ENCODE measurements at places on chromosomes 3 and 15.
A peak's percentile ranks its signal among the peaks of the same experiment; 100 is the strongest.

DNA sequence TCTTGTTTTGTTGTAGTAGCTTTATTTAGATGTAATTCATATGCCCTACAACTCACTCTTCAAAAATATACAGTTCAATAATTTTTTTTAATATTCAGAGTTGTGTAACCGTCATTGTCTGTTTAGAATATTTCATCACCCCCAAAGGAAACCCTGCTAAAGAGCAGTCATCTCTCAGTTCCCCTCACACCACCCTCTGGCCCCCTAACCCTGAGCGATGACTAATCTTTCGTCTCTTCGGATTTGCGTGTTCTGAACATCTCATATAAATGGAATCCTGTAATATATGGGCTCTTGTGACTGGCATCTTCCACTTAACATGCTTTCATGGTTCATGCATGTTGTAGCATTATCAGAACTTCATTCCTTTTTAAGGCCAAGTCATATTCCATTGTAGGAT, 183.8 kb downstream of the ATG7 start:
- DNase-seq, result no peak

DNA sequence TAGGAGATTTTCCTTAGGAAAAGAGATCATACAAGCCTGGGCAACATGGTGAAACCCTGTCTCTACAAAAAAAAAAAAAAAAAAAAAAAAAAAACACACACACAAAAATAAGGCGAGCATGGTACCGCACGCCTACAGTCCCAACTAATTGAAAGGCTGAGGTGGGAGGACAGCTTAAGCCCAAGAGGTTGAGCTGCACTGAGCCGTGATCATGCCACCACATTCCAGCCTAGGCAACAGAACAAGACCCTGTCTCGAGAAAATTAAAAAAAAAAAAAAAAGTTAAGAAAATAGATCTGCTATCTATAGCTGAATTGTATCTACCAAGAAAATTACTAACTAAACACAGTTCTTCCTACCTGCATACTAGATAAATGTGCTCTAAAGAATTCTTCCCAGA, 7.1 kb downstream of the MSL2 start:
- DNase-seq, result no peak

DNA sequence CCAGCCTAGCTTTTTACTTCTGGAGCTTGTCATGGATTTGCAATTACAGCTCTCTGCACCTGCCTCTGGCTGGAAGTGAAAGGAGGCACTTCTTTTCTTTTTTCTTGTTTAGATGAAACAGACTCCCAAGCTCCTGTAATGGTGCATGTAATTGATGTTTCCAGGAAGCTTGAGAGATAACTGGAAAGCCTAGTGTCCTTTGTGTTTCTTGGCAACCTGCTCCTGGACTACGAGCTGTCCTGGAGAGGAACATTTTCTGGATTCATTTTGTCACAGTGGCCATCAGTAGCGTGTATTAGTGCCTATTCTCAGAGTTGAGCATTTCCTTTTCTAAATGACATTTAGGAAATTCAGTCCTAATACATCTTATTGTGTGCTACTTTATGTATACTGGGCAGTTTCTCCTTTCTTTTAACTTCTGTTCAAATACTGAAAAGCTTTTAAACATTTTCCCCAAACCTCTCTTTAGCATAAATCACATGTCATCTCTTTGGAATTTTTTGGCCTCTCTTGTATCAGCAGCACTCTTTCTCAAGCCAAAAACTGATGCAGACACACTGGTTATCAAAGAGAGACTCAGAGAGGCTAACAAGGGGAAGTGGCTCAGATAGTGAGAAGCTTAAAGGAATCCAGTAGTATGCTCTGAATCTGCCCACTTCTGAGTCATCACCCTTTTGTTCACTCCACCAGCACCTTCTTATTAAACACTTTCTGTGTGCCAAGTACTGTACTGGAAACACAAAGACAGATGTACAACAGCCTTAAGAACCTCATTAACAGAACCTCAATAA, 62.6 kb upstream of the SLC2A2 start:
- no peak for DNase-seq

DNA sequence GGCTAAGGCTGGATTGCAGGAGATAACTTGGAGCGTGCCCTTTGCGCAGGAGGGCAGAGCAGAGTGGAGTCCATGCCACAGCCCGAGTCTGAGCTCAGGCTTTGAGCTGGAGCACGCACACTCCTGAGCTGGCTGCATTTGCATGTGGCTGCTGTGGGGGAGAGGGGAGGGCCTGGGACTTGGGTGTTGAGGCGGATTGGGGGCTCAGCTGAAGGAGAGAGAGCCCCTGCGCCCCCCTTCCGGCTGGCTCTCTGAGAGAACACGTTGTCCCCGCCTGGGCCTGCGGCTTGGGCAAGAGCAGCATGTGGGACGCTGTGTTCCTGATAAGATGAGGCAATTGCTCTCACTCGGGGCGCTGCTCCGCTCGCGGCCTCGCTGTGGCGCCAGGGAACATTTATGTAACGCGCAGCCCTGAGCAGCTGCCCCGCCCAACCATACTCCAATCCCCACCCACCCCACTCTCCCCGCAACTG, 39.1 kb downstream of the KLF13 start:
- DNase-seq, result peak; percentile 80

GRCh38 chr15:41876007-41876406, 17.8 kb downstream of the SPTBN5 start:
- no peak for DNase-seq

DNA sequence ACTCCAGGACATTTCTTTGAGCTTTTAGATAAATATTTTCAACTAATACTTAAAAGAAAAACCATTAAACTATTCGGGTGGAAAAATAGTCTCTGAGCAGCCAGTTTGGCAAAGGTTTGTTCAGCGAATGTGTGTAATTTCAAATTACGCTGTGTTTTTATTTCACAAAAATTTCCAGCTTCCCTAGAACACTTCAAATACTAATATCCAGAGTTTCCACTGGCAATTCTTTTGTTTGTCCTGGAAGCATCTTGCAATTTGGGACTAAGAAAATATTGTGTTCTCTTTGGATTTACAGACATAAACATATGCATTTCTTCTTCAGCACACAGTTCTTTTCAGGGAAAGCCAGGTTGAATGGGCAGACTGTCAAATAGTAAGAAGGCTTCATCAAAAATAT, 61.9 kb downstream of the MDFIC2 start:
- no peak for DNase-seq

- DNase-seq, result no peak
These were observed 45.0 kb downstream of the PDHB start for GRCh38 chr3:58388550-58389091.

DNA sequence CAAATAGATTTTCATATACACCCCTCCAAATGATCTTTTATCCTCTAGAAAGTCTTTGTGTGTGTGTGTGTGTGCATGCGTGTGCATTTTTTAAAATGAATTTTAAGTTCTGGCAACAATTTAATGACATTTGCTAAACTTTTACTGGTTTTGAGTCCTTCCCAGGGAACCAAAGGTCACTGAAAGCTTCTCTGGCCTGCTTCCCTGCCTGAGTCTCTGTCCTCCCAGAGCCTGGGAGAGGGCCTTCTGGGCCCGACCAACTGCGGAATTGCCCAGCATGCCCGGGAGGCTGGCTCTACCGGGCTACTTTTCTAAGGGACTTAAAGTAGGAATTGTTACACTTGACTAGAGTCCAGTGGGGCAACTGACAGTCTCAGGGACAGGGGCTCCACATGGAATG, 7.4 kb upstream of the RBPMS2 start:
- DNase-seq, result no peak

GRCh38 chr3:64438812-64439211, 213.5 kb upstream of the PRICKLE2 start:
- no peak for DNase-seq

GRCh38 chr3:182954553-182955235, 25.6 kb downstream of the DCUN1D1 start:
- no peak for DNase-seq

GRCh38 chr3:98536456-98537017, 4.8 kb downstream of the GPR15 start:
- no peak for DNase-seq

- no peak for DNase-seq
These were observed 33.4 kb upstream of the CRBN start for GRCh38 chr3:3212781-3213440.

DNA sequence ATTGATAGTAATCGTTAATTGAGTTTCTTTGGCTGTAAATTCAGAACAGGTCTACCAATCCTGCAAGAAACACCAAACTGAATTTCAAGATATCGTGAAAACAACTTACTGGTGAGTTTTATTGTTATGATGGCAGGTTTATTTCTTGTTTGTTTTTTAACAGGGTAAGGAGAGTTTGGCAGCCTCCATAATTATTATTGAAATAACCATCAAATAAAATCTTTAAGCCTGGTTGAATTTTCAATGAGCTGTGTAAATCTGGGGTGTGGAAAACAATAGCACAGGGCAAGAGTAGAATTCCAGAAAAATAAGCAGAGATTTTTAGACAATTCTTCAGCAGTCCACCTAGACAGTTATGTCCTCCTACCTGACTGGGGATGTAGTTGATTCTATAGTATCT, 196.5 kb downstream of the MECOM start:
- no peak for DNase-seq

GRCh38 chr3:11661827-11662226, 18.1 kb upstream of the VGLL4 start:
- no peak for DNase-seq

DNA sequence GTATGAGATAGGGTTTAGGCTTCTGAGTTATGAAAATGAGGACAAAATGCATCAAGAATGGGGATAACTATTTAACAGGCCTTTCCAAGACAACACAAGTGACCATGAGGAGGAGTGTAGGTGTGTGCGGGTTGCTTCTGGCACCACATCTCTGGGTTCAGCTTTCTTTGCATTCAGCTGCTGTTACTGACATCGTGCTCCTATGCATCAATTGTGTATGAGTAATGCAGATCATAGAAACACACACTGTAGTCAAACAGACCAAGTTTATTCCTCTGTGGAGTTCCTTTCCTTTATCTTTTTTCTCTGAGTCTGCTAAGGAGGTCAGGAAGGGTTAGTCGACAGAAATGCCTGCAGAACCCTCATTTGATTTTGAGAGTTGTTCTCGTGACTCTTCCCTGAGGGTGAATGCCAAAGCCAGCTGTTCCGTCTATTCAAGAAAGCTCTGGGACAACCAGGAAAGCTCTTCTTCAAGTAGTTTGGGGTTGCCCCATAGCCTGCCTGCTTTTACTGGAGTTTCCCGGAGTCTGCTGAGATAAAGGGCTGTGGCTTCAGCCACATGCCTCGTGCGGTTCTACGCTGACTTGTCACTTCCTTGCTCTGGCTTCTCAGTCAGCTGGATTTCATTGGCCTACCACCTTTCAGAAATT, 136.7 kb upstream of the TLE3 start:
- peak; percentile 29 for DNase-seq

- DNase-seq, result no peak
These were observed 1077.4 kb downstream of the EPHA3 start for GRCh38 chr3:90184861-90185260.

DNA sequence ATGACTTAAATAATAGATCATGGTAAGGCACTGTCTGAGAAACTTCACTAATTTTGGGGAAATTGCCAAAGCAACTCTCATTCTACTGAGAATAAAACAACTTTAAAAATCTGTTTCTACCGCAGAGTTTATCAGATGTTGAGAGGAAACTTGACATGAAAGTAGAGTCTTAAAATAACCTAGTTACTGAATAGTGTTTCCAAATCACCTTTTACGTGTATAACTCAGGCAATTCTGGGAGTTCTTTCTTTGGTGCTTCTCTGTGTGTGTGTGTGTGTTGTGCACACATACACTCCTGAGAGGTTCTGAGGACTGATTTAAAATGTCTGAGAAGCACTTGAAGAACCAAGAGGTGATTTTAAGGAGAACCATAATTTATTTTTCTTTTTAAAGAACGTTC, 236.6 kb downstream of the SV2B start:
- no peak for DNase-seq

GRCh38 chr15:53918180-53919079, 59.8 kb upstream of the UNC13C start:
- no peak for DNase-seq

GRCh38 chr15:81339321-81339720, 15.4 kb upstream of the STARD5 start:
- no peak for DNase-seq

DNA sequence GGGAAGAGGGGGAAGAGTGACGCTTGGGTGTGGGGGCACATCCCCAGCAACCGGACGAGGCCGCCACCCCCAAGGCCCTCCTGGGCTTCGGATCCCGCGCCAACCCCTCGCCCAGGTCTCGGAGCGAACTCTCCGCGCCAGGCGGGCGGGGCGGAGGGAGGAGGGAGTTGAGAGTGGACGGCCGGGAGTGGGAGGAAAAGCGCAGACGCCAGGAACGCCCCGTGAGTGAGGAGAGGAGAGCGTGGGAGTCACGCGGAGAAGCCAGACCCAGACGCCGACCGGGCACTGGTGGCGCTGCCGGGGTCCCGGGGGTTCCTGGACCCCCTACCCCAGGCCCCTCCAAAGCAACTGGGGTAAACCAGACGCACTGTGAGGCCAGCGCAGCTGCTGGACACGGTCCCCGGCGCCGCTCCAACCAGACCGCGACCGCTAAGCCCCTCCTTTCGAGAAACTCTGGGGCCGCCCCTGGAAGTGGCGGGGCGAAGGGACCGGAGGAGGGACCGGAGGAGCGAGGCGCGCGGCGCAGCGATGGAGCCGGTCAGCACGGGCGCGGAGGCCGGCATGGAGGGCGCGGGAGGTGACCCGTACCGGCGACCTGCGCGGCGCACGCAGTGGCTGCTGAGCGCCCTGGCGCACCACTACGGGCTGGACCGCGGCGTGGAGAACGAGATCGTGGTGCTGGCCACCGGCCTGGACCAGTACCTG, at the start of gene EFCC1:
Gene EFCC1 (plus strand): TSS at position 204 of the 705 bp plus-strand sequence. CDS start 325 bp downstream, at position 529.
- peak; percentile 80 for DNase-seq

DNA sequence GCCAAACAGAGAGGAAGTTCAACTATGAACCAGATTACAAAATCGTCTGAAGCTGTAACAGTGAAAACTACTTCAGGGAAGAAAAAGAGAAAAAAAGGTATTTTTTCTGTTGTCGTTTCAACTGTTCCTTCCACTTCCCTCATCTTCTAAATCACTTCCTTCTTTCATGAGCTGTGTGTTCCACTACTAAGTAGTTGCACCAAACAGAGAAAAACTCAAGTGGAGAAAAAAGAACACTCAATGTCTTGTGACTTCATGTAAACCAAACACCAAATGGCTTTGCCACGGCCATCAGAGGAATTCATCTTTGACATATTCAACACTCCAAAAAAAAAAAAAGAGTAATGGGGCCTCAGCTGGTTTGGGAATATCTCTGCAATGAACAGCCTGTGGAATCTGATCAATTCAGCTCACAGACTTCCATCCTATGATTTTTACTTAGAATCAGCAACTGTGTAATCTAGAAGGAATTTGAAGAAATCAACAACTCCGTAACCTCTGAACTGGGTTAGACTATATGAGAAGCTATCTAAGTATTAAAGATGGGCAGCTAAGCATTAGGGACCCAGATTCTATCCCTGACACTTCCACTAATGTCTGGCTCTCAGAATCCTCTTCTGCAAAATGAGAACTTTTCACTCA, 47.5 kb upstream of the RNF7 start:
- no peak for DNase-seq

All from right hindlimb (tissue), 1 donor.